ENCODE measurements at places on chromosomes 5 and 9.

DNA sequence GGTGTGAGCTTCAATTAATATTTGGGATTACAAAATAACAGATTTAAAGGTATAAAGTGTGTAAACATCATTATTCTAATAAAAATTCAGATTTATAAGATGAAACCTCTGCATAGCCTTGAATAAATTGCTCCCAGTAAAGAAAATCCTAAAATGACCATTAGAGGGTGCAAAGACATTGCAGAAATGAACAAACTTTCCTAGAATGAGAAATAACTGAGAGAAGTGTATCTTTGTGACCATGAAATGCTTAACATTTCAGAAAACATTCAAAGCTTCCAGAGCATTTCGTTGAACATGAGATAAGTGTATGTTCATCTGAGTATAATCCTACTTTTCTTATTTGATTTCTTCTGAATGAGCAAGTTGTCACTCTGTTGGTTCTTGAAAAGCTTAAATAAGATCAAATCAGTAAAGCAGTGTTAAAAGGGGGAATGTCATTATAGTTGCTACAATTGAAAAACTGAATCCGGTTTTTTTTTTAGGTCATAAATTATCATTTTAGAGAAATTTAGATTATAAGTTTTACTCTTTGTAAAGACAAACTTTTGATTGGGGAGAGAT is 24.7 kb upstream of the NUDT12 start:
- no peak for DNase-seq

GRCh38 chr5:177099422-177100093 is 12.8 kb downstream of the FGFR4 start:
- DNase-seq: no peak

- DNase-seq: no peak
Observed at GRCh38 chr9:105861972-105862371, 167.6 kb downstream of the TMEM38B start.

- DNase-seq: no peak
Observed at GRCh38 chr9:78674874-78675273, 377.9 kb downstream of the PSAT1 start.

DNA sequence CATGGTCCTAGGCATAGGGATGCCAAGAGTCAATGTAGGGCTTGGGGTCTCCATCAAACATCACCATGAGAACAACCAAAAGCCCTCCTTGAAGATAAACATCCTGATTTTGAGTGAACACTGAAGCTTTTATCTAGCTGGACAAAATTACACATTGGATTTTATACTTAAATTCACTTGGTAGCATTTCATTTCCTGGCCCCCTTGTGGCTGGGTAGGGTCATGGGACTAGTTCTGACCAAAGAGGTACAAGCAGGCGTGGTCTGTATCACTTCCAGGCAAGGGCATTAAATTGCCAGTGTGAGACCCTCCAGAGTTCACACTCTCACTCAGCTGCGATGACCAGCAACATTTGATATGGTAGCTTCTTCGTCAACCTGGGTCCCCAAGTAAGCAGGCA is 320.3 kb downstream of the ACTL7B start:
- DNase-seq: no peak

- DNase-seq: no peak
Observed at GRCh38 chr9:83772860-83773259, 44.7 kb downstream of the GKAP1 start.

Measured in CD4-positive, CD25-positive, alpha-beta regulatory T cell (primary cell).